ENCODE measurements at places on chromosomes 3 and 15.

GRCh38 chr3:127652246-127652995 lies 20.3 kb upstream of the ABTB1 start:
- no peak for DNase-seq

- DNase-seq, result no peak
Observed at GRCh38 chr3:24047513-24047912, 102.4 kb downstream of the NR1D2 start.

- no peak for DNase-seq
Observed at GRCh38 chr15:57994221-57995049, 71.1 kb downstream of the ALDH1A2 start.

DNA sequence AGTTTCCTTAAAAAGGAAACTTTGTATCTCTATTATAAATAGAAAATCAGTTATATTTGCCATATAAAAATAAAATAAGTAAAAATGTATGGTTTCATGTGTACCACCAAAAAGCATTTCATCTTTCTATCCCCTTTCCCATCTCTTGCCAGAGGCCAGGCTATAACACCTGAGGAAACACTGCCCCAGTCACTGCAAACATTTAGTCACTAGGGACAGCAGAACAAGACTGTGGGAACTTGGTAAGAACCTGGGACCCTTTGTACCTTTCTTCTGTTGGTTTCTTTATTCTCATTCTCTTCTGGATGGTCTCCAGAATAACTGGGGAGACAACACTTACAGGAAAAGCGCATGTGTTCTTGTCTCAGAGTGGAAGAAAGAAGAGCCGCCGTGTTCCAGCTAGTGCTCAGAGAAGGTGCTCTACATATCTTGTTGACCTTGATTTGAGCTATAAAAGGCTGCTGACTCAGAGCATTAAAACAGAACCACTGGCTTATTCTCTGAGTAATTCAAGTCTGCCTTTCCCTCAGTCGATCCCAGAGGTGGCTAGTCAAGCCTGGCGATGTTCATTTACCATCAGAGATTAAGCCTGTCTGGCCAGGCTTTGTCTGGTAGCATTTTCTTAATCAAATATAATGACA lies 361.6 kb downstream of the RBMS3 start:
- DNase-seq, result no peak

- DNase-seq, result no peak
Observed at GRCh38 chr15:74203914-74204431, 1.4 kb upstream of the STRA6 start.

DNA sequence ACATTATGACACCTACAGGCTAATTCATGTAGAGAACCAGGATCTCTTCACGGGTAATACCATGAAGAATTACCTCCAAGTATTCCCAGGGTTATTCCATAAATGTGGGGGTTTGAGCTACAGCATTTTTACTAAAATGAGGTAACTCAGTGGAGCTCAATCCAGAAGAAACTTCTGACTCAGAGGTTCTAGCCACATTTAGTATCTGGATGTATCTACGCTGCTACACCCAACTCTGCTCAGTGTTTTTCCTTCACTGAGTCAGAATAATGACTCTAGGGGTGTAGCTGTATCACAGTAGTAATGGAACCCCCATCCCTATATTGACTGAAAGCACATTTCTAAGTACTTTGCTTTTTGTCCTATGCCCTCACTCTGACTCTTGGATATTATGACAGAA lies 52.4 kb downstream of the COPS2 start:
- DNase-seq, result no peak

GRCh38 chr3:103195216-103195615 lies 760.4 kb downstream of the ZPLD1 start:
- no peak for DNase-seq

DNA sequence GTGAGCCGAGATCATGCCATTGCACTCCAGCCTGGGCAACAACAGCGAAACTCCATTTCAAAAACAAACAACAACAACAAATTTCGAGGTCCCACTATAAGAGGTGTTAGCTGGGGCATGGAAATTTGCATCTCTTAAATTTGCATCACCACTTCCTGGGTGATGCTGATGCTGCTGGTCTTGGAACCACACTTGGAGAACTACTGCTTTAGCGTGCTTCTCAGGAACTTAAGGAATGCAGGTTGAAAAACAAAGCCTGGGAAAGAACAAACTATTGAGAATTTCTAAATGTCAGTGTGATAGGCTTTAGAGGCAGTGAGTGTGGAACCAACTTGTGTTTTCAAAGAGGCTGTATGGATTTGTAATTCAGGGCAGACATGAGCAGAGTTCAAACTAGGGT lies 858.4 kb upstream of the ARPP21 start:
- DNase-seq, result no peak

DNA sequence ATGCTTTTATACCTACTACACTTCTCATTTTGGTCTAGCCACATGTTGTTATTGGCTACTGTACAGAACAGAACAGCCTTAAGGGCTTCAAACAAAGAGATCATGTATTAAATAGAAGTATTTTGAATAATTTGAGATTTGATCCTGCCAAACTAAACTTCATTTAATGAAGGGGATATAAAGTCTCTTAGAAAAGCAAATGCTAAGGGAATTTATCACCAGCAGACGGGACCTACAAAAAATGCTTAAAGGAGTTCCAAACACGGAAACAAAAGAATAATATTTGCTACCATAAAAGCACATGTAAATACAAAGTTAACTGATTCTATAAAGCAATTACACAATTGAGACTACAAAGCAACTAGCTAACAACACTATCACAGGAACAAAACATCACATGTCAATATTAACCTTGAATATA lies 23.6 kb upstream of the FMN1 start:
- DNase-seq, result no peak

DNA sequence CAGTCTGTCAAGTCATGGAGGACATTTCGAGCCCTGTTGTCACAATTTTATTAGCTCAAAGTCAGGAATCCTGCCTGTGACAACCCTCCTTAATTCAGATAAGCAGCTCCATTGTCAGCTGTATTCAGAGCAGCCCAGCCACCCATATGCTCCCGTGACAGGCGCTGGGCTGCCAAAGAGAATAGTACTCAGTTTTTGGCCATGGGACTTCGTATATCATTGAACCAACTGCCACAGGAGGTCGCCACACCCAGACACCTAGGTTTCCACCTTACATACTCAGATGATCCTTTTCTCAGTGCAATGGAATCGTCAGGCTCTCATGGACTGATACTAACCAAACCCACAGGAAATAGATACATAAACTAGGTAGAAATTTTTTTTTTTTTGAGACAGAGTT lies 100.2 kb downstream of the C3orf70 start:
- DNase-seq, result no peak

Data from activated effector memory CD4-positive, alpha-beta T cell treated with Interleukin-2 at 50 U/mL for 16 hours (primary cell).